Activated T-helper 9 cell treated with anti-CD3 and anti-CD28 coated beads, Interleukin-2, amount 50 U/mL, for 16 hours (primary cell): ENCODE measurements at places on chromosomes 16 and 17.

DNA sequence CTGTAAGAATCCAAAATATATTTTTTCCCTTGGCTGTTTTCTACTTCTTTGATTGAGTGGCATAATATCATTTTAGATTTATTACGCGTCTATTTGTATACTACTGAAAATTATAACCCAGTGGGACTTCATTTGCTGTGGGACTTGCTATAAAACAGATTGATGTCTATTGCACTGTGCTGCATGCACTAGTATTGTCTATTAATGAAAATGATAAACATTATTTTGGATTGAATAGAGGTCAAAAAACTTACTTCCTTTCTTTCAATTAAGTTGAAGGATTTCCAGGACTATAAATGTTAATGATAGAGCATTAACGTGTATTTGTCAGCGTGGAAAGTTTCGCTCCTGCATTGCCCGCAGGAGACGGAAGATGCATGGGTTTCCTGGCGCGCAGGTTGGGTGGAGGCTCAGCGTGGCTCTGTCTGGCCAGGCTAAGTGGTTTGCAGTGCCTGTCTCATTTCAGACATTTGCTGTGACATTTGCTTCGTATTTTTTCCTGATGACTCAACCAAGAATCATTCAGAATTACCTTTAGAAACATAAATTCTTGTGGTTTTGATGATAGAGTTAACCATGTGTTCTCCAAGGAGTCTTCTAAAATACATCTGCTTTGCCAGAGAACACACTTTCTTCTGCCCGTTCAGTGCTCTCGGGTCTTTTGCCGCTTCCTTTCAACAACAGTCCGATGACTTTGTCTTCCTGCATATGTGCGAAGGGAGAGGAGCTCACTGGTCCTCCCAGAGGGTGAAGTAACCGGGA lies 216.7 kb downstream of the RPTOR start:
- peak; percentile 60 for DNase-seq

GRCh38 chr17:78383725-78384471 lies 5.4 kb downstream of the PGS1 start:
- peak; percentile 51 for DNase-seq

GRCh38 chr16:85236818-85237150 lies 124.5 kb upstream of the CIBAR2 start:
- DNase-seq: no peak

GRCh38 chr16:85568519-85568918 lies 44.6 kb upstream of the GSE1 start:
- no peak for DNase-seq

DNA sequence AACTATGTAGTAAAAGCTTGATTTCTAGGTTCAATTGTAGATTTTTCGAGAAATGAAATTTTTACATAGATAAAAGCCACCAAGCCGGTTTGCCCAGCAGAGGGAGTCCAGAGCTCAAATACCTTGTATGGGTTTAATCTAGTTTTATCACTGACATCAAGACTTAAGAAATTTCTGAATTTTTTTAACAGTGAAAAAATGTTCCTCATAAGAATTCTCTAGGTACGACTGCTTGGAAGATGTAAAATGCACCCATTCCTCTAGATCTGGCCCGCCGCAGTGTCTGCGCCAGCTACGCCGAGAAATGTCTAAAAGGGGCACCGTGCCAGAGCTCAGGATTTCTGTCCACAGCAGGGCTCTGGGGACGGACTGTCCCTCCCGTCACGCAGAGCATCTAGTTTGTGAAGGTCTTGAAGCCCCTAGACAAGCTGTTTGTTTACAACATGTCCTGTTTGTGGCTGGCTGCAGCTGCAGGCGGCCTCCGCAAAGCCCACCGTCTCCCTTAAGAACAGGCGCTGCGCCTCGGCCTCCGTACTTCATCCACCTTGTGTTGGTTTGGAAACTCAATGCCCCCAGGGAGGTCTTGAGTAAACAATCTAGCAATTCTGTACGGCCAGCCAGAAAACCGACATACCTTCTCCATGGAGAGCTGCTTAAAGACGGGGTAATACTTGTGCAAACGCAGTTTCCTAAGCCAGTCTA lies 24.8 kb downstream of the MAP1LC3B start:
- DNase-seq: no peak

DNA sequence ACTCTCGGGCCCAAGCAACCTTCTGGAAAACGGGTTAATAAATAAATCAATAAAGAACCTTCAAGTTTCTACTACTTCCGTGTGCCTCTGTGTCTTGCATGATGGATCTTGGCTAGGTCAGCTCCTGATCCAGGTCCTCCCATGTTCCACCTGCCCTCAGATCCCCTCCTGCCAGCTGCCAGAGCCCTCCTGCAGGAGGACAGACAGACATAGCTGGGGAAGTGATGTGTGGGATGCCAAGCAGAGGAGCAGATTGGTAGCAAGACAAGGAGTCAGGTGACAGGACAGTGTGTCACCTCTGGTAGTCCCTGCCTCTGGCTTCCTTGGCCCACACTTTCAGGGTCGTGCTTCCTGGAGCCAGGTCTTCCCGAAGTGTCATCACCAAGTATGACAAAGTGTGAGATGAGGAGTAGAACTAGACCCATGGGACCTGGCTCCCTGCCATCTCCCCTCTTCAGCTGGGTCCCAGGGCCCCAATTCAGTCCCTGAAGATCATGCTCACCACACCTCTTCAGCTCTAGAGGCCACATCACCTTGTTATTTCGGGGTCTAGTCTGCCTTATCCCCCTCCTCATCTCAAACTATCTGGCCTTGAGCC lies 1.0 kb upstream of the EPN3 start:
- DNase-seq: no peak

DNA sequence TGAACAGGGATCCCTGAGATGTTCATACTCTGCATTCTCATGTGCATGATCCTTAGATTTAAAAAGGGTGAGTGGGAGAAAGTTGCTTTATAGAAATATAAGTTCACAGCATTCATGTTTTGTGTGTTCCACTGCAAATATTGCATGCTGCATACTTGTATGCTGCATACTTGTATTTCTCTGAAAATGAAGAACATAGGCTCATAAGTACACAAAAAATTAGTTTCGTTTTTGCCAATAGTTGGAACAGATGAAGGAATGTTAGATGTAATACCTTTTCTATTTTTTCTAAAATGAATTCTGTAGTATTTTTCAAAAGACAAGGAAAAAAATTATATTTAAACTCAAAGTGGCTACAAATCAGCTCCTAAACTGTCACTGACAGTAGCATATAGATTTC lies 79.0 kb downstream of the NFAT5 start:
- no peak for DNase-seq

DNA sequence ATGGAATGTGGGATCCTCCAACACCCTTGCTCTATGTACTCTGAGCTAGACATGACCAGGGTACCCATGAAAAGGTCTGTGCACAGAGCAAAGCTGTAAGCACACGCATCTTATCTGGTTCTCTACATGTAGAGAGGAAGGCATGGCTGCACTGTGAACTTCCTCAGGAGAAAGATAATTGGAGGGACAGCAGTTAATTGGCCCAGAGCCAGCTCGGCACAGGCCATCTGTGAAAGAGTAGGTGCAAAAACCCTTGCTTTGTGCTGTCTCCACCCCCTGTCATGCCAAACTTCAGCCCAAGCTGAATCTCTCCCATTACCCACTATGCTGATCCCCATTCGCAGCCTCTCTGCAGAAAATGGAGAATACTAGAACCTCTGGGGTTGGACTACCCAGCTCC lies 241.0 kb downstream of the GRIN2A start:
- DNase-seq: no peak

GRCh38 chr17:29107084-29107483 lies 64.1 kb downstream of the PIPOX start:
- no peak for DNase-seq

- no peak for DNase-seq
Observed at GRCh38 chr16:57924514-57924913, 46.4 kb downstream of the CNGB1 start.

DNA sequence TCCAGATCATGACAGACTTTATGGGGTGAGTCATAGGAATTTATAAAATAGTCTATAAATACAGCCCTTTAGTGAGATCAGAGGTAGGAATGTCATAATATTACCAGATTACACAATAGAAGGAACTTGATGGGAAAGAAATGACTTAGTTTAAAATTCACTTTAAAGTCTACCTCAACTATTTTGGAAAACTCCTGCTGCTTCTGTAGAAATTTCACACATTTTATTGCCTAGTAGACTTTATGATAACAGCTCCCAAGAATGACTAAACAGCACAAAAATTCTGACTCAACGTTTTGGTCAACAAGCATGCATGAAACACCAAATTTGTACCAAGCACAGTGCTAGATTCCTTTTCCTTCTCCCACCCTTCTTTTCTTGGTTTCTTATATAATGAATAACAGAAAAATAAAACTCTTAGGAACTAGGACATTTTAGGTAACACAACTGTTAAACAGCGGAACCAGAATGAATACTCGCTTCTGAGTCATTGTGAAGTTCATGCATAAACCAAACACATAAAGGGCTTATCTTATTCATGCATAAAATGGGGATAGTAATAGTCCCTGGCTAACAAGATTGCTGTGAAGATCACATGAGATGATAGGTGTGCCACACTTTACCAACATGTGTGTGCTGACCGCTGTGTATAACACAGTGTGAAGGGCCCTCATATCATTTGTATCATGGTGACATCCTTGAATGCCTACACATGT lies 243.9 kb downstream of the CDH8 start:
- no peak for DNase-seq

GRCh38 chr16:54939510-54940278 lies 9.0 kb downstream of the IRX5 start:
- DNase-seq: no peak

GRCh38 chr17:67837965-67838364 lies 12.7 kb downstream of the BPTF start:
- no peak for DNase-seq

DNA sequence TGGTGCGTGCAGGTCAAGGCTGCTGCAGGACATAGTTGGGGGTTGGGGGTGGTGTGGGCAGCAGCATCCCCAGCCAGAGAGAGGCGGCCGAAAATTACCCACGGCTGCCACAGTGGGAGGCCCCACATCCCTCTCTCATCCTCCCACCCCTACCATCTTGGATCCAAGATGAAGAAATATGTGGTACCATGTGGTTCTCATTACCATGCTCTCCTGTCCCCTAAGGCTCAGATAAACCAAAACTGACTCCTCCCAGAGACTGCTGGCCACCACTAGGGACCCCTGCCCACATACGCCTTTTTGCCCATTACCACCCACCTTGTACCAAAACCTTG lies 120.4 kb downstream of the HIC1 start:
- no peak for DNase-seq

GRCh38 chr17:75525806-75526554 lies 483 bp downstream of the LLGL2 start:
- DNase-seq: no peak

DNA sequence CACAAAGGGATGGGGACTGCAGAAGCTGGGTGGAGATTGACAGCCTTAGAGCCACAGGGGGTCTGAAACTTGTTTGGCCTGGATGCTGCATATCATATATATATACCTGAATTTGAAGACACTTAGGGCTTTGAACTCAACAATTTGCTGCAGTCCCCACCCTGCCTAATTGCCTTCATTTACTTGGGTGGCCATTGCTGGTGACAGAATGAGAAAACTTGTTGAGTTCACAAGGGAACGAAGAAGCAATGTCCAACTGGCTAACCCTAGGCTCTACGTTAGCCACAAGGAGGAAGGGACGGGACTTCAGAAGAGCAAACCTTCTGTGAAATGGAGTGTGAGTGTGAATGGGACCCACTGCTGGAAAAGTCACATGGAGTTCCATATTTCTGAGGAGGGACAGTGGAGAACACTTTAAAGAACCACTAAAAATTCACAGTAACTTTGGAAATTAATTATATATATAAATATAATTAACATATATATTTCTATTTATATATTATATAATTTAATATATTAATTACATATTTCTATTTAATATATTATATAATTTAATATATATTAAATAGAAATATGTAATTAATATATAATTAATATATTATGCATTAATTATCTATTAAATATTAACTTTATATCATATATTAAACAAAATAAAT lies 215.3 kb upstream of the SOX9 start:
- DNase-seq: no peak

- no peak for DNase-seq
Observed at GRCh38 chr17:75927286-75927922, 13.4 kb downstream of the FBF1 start.

DNA sequence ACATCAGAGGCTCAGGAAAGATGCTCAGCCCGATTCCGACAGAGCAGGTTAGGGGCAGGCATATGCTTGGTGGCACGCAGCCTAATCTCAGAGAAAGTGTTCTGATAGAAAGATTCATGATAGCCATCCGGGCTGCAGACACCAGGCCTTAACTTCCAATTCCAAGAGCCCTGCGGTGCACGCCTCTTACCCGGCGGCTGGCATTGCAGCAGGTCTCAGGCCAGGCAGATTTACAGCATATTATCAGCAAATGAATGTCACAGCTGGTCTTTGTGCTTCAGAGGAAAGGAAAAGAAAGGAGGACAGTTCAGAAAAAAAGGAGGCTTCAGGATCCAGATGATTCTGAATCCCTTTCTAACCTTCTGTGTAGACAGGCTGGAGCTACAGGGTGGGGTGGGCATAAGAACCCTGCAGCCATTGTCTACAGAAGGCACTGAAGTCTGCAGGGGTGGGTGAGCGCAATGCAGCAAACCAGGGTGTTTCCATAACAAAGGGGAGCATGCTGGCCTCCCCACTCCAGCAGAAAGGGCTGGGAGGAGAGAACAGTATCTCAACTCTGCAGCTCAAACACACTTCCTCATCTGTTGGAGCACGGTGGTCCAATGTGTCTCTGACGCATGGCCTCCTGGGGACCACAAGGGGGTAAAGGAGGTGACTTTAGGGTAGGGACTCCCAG lies 277.4 kb upstream of the XYLT1 start:
- DNase-seq: no peak

DNA sequence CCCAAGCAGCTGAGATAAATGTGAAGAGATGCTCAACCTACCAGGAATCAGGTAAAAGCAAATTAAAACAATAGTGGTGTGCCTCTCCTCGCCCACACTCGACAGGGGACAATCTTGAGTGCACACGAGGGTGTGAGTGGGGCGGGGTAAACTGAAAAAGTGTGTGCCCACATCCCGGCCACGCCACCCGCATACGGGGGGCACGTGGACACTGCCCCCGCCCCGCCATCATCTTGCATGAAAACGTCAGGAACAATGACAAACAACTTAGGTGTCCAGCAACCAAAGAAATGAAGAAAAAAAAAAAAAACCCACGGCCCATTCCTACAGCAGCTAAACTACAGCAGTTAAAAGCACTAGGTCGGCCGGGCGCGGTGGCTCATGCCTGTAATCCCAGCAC lies 14.1 kb downstream of the PEMT start:
- DNase-seq: no peak

- no peak for DNase-seq
Observed at GRCh38 chr16:14564861-14565687, 65.0 kb downstream of the PARN start.

GRCh38 chr17:58415371-58416055 lies 1.8 kb downstream of the RNF43 start:
- no peak for DNase-seq

DNA sequence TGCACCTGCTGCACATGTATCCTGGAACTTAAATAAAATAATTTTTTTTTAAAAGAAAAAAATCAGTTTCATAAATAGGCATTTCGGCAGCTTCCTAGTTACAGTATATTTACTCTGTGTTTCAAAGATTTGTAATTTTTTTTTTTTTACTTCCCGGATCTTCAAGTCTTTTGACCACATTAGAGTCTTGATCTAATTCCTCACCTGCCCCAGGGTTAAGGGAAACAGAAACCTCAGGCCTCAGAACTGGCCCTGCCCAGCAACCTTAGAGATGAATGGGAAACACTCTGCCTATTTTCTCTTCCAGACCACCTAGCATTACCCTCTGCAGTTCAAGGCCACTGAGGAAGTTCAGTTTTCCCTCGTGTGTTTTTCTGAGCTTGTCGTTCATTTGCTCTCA lies 304.0 kb downstream of the MAF start:
- no peak for DNase-seq

- DNase-seq: no peak
Observed at GRCh38 chr16:31224092-31224955, 7.4 kb upstream of the PYDC1 start.
